ENCODE measurements at places on chromosomes 2 and 18.

DNA sequence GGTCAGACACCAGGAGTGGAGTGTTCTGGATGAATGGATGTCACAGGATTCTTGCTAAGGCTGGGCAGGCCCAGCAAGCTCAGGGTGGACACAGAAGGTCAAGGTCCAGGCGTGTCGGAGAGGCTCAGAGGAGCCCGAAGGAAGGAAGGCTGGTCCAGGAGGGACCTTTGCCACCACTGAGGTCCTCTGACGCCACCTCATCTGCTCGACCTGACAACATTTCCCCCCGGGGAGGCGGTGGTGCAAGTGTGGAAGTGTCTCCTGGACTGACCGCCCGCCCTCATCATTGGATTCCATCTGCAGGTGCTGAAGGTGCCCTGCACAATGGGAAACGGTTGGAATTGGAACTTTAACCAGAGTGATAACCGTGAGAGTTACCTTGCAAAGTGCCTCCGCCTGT lies 124.6 kb downstream of the RTP5 start:
- no peak for DNase-seq

DNA sequence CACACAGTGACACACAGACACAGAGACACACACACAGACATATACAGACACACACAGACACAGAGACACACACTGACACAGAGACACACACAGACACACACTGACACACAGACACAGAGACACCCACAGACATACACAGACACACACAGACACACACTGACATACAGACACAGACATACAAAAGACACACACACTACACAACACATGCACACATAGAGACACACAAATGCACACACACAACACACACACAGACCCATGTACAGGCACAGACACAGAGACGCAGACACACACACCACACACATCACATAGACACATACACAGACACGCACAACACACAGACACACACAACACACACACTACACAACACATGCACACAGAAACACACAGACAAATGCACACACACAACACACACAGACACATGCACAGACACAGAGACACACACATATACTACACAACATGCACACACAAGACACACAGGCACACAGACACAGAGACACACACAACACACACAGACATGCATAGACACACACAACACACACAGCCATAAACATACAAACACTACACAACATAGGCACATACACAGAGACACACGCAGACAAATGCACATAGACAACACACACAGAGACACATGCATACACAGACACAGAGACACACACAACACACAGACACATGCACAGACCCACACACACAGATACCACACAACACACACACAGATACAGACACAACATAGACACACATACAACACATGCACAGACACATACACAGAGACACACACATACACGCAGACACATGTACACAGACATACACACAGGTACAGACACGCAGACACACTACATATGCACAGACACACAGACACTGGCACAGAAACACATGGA lies 120.5 kb downstream of the BCL2 start:
- no peak for DNase-seq

DNA sequence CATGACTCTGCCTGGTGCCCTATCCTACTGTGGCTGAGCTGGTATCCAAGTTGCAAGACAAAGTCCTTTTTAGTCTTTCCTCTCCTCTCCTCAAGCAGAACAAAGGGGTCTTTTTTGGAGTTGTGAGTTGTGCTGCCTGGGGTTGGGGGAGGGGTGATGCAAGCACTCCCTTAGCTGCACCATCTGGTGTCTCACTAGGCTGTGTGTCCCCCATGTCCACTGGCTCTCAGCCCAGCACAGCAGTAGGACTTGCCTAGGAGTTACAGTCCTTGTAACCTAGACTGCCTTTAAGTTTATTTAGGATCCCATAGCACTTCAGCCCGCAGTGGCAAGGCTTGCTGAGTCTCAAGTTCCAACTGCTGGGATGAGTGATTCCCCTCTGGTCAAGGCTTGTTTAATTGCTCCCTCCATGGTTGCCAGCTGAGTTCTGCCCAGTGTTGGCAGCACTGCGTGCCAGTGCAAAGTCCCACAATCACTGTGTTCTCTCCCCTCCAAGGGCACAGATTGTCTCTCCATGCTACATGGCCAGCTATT lies 13.2 kb upstream of the ILKAP start:
- no peak for DNase-seq

DNA sequence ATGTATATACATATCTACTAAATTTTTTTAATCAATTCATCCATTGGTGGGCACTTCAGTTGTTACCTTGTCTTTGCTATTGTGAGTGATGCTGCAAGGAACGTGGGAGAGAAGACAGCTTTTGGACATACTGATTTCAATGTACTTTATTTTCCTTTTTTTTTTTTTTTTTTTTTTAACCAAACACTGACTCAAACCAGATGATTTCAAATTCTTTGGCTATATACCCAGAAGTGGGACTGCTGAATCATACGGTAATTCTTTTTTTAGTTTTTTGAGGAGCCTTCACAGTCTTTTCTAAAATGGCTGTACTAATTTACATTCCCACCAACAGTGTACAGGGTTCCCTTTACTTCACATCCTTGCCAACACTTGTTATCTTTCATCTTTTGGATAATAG lies 204.7 kb downstream of the INSIG2 start:
- peak; percentile 12 for DNase-seq

DNA sequence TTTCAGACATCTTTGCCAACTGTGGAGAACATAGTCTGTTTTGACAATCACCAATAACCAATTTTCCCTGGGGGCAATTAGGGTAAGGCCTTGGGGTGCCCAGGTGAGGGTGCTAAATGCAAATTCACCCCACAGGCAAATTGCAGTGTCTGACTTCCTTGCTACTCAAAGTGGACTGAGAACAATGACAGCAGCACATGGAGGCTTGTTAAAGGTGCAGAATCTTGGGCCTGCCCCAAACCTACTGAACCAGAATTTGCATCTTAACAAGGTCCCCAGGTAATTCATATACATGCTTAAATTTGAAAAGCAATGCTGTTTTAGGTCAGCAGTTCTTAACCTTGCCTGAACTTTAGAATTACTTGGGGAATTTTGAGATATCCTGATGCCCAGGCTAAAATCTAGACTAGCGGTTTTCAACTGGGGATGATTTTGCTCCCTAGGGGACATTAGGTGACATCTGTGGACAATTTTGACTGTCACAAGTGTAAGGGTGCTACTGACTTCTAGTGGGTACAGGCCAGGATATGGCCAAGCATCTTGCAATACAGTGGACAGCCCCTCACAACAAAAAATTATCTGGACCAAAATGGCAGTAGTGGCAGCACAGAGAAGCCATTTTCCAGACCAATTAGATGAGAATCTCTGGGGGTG lies 80.2 kb upstream of the GCFC2 start:
- DNase-seq = no peak

DNA sequence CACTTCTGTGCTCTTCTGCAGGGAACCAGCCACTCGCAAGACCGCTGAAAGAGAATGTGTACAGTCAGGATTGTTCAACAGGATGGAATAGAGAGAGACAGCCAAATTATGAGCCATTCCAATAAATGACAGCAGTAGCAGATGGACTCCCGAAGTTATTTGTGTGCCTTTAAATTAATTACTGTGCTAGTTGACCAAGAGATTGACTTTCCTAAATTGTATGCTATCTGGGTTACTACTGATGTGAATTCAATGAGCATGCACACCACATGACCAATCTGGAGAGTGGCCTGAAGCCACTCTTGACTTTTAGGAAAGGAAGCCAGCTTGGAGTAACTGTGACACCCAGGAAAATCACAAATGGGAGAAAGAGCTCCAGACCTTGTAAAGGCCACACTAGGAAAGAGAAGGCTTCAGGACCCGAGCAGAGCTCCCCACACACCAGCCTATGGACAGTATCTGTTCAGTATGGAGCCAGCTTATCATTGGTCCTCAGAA lies 52.8 kb downstream of the CHMP3 start:
- DNase-seq = no peak

DNA sequence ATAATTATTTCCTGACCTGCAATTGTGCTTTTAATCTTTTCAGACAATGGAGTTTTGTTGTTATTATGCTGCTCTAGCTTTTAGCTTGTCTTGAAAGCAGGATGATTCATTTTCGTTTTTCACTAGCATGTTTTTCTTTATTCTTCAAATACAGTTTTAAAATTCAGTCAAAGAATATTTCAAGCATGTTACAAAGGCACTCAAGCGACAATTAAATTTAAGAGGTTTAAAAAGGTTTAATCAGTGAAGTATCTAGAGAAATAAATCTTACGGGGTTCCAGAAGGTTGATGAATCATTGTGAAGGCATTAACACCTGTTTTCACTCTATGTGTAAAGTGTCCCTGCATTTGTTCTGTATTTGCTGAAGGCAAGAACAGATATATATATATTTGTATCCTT lies 390.7 kb upstream of the TMEFF2 start:
- DNase-seq = peak; percentile 14

GRCh38 chr2:219273937-219274336 lies 5.2 kb upstream of the DNAJB2 start:
- DNase-seq = no peak

DNA sequence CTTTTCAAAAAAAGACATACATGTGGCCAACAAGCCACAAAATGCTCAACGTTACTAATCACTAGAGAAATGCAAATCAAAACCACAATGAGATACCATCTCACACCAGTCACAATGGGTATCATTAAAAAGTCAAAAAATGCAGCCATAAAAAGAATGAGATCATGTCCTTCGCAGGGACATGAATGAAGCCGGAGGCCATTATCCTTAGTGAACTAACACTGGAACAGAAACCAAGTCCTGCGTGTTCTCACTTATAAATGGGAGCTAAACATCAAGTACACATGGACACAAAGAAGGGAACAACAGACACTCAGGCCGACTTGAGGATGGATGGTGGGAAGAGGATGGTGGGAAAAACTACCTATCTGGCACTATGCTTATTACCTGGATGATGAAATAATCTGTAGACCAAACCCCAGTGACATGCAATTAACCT lies 17.8 kb upstream of the ATL2 start:
- DNase-seq = no peak

DNA sequence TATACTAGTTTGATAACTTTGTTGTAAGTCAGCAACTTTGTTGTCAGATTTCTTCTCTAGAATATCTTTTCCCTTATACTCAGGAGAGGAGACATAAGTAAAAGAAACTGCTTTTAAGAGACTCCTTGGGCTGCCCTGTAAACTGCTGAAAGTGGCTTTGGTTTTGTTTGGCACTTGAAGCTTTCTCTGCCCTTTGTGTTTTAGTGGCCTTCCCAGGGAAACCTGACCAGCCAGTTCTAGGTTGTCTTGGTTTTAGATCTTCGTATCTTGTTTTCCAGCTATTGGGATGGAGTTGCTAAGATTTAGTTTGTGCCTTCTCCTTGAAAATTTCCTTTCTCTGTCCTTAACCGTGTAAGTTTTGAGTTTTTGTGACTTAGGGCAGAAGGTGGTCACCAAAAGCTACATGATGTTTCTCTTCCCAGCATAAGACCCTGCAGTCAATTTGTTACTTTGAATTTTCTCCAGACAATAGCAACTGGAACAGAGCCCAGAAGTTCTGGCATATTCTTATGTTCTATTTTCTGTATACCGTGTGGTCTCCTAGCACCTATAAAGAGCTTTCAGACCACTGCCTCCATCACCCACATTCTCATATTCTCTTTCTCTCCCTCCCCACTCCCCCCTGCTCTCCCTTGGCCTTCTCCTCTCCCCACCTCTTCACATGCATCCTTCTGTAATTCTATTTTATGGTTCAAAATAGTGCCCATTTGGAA lies 81.1 kb downstream of the BOLA3 start:
- DNase-seq = no peak

DNA sequence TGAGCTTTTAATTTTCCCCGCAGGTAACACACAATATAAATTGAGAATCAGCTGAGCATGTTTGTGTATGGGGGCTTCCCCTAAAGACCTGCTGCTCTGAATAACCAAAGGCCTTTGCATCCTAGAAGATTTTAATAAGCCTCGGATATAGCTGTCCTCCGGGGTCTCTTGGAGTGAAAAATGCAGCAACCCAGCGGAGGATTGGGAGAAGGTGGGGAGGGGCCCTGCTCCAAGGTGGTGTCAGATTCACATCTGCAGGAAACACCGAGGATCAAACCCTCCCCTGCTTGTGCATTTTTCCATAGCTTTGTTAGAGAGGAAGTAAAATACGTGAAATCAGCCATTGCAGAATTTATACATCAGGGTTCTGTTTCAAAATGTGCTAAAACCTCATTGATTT lies 63.0 kb upstream of the OTOF start:
- no peak for DNase-seq

- DNase-seq = peak; percentile 43
Observed at GRCh38 chr2:72014831-72015230, 132.8 kb downstream of the CYP26B1 start.
